ENCODE measurements at places on chromosomes 6 and 20.

DNA sequence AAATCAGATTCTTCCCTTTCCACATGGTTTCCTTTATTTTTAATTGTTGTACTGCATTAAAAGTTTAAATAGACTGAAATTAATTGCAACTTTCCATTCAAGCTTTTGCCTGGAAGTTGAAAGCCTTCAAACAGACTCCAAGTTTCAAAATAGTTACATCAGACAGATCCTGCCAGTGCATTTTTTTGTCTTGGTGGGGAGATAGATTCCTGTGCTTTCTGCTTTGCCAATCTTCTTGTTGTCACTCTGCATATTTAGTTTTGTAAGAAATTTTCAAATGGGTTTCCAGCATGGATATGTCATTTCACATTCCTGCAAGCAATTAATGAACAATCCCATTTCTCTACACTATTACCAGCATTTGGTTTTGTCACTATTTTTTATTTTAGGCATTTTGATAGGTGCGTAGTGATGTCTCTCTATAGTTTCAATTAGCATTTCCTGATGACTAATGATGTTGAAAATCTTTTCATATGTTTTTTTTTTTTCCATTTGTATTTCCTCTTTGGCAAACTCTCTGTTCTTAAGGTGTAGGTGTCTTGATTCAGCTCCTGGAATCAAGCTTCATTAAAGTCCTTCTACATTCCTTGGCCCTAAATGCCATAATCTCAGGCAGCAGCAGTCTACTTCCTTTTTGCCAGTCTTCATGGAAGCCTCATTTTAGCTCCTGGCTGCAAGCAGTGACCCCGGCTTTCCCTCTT is 40.5 kb downstream of the SCP2D1 start:
- DNase-seq, result no peak

GRCh38 chr6:57040011-57040410 is 6.5 kb upstream of the KIAA1586 start:
- no peak for DNase-seq

GRCh38 chr6:145562771-145563615 is 172.3 kb downstream of the EPM2A start:
- no peak for DNase-seq

DNA sequence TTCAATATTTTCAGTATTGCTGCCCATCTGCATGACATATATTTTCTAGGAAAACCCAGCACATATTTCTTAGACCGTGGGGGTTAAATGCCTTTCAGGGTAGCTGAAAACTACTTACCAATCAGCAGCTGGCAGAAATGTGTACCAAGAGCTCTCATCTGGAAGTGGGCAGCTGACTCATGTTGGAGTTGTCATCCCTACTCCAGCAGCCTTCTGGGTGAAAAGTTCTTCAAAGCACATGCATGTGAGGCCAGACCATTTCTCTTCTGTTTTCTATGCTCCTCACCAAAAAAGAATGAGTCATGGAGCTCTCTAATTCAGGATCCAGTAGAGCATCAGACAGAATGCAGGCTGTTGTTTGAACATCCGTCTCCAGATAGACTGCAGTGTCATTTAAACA is 135.5 kb downstream of the PAX1 start:
- no peak for DNase-seq

- DNase-seq, result no peak
These were observed 174.0 kb downstream of the RNF144B start for GRCh38 chr6:18561037-18561750.

DNA sequence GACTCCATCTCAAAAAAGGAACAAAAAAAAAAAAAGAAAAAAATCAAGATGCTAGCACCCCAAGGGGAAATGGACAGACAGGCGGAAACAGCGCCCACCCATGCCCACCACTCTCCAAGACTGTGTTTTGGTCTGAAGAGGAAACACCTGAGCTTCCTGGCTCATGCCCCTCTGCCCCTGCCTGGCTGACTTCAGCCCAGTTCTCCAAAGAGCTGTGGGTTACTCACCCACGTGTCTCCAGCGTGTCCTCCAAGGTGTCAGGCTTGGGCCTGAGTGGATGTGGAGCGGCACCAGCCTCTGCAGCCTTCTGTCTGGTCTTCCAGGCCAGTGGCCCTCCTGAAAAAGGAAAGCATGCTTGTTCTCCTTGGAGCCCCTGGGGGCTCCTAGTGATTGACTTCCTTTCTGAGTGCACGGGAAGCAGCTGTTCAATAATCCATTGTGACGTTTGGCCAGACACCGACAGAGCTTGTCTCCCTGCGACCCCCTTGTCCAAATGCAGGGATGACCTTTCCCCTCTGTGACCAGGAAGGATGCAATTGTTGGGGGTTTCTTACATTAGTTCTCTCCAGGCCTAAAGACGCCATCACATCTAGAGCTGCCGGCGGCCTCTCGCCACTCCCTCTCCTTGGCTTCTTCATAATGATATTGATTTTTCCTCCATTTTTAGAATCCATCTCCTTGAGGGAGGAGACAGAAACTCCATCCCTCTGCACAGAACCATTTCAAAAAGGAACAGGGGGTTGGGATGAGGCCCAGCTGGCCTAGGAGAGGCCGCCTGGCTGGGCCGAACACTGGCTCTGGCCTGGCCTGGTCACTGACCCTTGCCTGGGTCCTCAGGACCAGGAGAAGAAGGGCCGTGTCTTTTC is 58.4 kb downstream of the ADNP start:
- no peak for DNase-seq

DNA sequence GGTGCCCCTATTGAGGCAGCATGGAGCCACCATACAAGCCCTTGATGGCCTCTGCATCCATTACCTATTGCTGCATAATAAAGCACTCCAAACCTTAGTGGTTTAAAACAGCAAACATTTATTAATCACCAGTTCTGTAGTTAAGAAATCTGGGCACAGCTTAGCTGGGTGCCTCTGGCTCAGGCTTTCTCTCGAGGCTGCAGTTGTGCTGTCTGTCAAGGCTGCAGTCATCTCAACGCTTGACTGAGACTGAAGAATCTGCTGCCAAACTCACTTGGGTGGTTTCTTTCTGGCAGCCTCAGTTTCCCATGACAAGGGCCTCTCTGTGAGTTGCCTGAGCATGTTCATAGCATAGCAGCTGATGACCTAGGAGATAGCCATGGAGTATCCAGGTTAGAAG is 207.4 kb upstream of the LRFN2 start:
- DNase-seq, result no peak

DNA sequence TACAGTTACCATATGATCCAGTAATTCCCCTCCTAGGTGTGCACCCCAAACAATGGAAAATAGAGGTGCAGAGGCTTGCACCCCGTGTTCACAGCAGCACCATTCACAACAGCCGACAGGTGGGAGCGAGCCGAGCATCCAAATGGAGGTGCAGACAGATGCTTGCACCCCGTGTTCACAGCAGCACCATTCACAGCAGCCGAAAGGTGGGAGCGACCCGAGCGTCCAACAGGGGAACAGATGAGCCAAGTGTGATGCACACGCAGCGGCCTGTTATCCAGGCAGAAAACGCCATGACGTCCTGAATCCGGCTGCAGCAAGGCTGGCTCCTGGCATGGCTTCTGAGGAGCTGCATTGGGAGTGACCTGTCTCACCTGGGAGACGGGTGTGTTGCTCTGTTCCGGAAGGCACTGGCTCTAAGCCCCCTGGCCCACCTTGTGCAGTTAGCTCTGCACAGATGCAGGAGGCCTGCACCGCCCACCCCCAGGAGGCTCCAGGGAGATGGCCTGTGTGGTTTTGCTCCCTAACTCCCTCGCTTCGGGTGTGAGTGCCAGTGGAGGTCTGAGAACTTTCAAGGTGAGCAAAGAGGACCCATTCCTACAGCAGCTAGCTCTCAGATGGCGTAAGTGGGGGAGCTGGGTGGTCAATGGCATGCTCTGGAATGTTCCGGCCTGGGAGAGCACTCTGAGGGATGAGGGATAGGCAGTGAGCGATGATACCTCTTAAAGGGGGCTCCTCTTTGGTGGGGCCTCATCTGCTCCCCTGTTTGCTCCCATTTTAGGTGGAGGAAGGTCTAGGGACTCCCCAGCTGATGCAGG is 47.8 kb upstream of the FRMD1 start:
- DNase-seq, result no peak

GRCh38 chr6:28910901-28911690 is 12.7 kb downstream of the TRIM27 start:
- no peak for DNase-seq

DNA sequence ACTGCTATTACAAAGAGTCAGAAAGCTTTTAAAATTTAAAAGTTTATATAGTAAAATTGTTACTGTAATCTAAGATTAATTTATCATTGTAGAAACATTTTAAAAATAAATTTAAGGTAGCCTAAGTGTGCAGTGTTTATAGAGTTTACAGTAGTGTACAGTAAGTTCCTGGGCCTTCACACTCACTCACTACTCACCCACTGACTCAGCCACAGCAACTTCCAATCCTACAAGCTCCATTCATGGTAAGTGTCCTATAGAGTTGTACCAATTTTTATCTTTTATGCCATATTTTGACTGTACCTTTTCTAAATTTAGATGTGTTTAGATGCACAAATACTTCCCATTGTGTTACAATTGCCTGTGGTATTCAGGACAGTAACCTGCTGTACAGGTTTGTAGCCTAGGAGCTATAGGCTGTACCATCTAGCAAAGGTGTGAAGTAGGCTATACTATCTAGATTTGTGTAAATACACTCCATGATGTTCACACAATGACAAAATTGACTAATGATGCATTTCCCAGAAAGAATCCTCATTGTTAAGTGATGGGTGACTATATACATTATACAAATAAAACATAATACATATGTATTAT is 10.2 kb upstream of the TMEM170B start:
- no peak for DNase-seq

GRCh38 chr6:90044833-90045381 is 150.6 kb downstream of the GJA10 start:
- DNase-seq, result no peak

GRCh38 chr6:30533460-30534294 is 22.6 kb downstream of the GNL1 start:
- DNase-seq, result no peak
